ENCODE measurements at places on chromosomes 7 and 10.

GRCh38 chr10:18104223-18104872 is 35.9 kb upstream of the CACNB2 start:
- no peak for DNase-seq

- DNase-seq = no peak
Observed at GRCh38 chr7:12683678-12684585, 3.5 kb upstream of the ARL4A start.

- no peak for DNase-seq
Observed at GRCh38 chr10:72162978-72163377, 52.8 kb upstream of the ANAPC16 start.

DNA sequence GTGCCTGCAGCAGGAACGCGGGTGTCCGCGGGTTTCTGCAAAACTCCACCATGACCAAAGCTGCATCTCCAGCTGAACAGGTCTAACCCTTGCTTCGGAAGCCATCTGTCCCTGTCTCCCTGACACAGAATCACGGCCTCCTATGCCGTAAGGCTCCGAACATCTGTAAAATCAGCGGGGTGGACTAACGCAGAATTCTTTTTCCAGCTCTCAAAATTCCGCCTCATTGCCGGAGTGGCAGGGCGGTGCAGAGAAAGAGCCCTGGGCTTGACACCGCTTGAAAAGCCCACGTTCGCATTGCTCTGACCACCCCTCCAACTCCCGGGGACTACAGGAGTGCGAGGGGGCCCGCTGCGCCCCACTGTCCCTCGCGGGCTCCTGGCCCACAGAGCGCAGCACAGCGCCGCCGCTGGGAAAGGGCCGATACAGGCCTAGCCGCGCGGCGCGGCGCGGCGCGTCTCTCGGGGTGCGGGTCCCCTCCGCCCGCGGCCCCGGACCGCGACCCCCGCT is 409 bp downstream of the DNMBP start:
- DNase-seq = no peak

DNA sequence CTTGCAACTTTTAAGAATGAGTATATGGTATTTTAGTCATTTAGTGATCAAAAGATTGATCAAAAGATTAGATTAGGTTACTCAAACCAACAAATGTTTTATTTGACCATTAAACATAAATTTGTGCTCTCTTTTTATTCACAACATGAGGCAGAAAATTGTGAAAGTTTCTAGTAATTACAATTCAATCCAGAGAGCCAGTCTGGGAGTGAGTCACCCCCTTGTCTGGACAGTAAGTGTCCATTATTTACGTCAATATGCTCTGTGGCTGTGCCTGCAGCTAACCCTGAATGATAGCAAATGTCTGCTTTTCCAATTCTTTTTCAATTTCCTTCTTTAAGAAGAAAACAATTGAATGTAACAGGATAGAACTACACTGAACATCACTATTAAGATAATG is 27.9 kb downstream of the GNG11 start:
- DNase-seq = no peak

DNA sequence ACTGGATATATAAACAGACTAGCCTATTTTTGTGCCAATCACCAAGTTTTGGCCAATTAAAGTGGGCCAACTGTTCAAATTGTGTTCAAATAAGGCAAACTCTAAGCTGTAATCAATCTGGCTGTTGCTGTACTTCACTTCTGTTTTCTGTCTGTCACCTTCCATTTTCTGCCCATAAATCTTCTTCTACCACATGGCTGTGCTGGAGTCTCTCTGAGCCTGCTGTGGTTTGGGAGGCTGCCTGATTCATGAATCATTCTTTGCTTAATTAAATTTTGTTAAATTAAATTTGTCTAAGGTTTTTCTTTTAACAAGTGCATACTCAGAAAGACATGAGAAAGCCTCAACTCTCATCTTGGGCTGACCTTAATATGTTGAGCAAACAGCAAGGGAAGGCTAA is 172.6 kb upstream of the VIPR2 start:
- DNase-seq = no peak

DNA sequence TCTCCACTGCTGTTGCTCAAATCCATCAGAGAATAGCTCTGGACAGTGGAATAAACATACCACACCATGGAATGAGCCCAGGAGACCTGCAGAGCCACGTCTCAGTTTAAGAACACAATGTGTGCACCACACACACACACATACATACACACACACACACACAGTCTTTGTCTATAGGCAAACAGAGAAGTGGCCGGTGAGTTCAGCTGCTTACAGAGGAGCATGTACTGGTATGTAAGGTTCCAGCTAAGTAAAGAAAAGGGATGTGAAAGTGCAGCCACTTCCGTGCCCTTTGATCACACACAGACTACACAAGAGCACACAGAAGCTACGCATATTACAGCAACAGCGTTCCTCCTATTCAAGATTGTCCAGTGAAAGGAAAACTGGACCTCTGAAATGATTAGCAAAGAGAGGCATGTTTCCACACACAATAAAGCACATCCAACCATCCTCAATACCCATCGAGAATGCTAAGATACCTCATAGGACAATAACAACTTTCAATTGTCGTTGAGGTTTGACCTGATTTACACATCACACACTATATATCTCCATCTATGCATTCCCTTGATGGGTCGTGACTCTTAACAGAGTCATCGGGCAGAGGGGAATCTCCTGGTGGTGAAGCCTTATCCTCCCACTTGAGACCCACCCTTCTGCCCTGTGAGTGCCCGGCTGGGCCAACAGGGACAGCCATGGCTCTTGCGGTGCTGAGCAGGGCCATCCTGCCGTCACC is 23.6 kb downstream of the SLC35B4 start:
- DNase-seq = no peak

DNA sequence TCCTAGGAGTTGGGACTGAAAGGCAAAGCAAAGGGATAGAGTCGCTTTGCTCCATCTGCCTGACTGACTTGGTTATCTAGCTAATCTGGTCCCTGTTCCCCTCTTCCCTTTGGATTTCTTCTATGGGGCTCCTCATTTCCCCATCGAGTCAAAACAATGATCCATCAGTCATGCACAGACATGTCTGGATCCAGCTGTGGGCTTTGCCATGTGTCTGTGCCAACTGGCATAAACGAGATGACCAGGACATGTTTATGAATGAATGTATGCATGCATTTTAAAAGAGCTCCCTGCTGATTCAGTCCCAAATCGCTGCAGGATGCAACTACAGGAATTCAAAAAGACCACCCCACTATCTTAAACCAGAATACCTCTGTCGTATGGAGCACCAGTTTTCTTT is 122.0 kb downstream of the ARL4A start:
- no peak for DNase-seq

DNA sequence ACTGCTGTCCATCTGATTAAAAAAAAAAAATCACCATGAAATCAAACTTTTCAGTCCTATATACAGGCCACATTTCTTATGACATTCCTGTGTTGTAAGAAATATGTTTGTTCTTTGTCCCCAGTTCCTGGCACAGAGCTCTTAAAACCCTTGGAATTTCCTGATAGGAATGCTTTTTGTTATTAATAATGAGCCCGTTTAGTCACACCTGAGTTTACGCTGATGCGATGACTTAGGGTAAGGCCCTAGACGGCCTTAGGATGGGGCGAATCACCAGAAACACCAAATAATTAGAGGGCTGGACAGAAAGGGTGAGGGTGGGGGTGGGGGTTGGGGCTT is 17.5 kb downstream of the TSPAN15 start:
- DNase-seq = no peak

GRCh38 chr10:121781101-121781500 is 146.7 kb downstream of the ATE1 start:
- no peak for DNase-seq

DNA sequence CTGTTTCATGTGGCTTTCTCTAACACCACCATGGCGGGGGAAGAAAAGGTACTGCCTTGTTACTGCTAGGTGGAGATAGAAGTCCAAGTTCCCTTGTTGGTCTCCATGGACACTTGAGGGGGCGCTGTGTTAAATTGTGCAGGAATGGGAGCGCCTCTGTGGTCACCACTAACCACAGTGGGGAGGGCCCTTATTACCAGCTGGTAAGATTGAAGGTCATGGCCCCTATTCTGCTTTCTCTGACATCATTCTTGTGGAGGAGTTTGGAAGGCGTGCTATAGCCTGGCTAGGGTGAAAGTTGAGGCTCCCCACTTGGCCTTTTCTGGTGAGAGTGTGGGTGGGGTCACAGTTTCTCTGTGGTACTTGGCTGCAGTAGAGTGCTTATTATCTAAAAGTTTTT is 14.9 kb upstream of the MXI1 start:
- no peak for DNase-seq

DNA sequence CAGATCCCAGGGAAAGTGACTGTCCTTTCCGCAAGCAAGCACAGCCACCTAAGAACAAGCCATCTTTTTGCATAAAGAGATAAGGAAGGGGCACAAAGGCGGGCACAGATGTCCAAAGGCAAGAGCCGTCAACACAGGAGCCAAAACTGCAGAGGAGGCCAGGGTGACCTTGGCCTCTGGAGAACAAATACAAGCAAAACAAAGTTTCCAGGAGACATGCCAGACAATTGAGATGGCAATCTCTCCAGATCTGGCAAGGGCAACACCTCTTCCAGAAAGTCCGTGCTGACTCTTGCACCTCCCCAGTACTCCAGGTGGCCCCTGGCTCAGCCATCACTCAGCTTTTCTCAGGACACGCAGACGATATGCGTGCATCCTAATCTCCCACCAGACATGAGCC is 58.2 kb downstream of the TEX36 start:
- DNase-seq = no peak

DNA sequence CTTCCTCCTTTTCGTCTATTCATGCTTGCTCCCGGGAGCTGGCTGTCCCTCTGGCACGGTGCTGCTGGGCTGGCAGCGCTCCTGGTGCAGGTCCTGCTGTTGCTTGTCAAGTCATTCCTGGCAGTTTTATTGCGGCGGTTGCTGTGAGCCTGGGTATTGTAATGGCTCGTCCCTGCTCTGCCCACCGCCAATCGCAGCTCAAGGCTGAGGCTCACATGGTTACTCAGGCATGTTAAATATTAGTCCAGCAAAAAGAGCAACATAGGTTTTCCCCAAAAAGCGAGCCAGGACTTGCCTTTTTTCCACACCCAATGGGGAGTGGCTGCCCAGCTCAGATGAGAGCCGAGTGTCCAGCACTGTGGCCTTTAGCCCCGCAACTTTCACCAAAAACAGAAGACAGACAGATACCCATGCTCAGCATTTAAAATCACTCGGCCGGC is 492.9 kb upstream of the FOXK1 start:
- no peak for DNase-seq

- no peak for DNase-seq
Observed at GRCh38 chr10:103855424-103855823, at the start of gene SH3PXD2A. TSS of gene SH3PXD2A (minus strand) at chr10:103855576. CDS start at chr10:103855266, 310 bp downstream.

DNA sequence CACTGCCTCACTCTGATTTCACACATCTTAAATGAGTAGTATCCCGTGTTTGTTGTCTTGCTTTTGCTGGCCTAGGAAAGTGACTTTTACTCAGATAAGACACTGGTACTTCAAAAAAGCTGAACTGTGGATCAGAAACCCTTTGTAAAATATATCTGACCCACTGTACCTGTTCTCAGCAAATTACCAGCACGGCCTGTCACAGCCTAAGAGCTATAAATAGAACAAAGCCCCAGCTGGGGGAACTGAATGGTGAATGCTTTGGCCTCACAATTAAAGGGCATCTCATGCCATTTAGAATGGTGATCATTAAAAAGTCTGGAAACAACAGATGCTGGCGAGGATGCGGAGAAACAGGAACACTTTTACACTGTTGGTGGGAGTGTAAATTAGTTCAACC is 76.1 kb downstream of the CREB3L2 start:
- no peak for DNase-seq

DNA sequence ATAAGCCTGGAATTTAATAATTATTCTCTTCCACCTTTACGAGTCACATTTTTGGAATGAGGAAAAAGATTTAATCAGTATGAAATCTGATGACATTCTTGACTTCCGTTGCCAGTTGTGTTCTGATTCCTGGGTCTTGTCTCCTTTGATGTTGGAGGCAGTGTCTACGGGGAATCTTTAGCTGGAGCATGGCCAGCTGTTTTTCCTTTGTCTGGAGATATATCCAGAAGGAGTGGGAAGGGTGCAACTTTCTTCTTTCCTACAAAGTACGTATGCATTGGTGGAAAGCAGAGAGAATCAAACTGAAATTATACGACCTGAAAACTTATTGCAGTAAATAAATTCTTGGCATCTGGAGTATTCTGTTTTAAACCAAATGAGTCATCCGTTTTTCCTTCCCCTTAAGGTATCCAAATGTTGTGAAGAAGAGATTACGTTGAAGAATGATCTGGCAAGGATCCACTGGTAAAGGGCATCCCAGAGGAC is 6.9 kb upstream of the GNG11 start:
- DNase-seq = no peak

GRCh38 chr7:131124001-131124629 is 203.6 kb upstream of the MKLN1 start:
- no peak for DNase-seq

GRCh38 chr10:1180836-1181235 is 124.7 kb downstream of the WDR37 start:
- DNase-seq = no peak

- no peak for DNase-seq
Observed at GRCh38 chr10:60387531-60387930, 2.1 kb downstream of the ANK3 start.

- DNase-seq = no peak
Observed at GRCh38 chr10:47152861-47153349, 147.1 kb upstream of the GDF10 start.

DNA sequence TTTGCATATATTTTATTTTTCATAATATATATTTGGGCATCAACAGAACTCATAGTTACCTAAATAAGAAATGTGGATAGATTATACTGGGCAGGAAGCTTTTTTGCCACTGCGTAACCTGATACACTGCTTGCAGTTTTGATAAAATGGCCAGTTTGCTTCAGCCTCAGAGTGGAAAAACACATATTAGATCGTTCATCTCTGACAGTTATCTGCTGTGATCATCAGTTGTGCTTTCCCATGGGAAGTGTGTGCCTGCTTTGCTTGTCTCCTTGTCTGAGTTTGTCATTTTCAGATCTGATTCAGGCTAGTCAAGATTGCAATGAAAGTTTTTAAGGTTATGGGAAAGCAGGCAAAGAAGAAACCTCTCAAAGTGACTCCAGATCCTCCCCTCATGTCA is 54.0 kb downstream of the ADAM12 start:
- DNase-seq = no peak

- no peak for DNase-seq
Observed at GRCh38 chr7:46007990-46008643, 87.0 kb upstream of the IGFBP3 start.

DNA sequence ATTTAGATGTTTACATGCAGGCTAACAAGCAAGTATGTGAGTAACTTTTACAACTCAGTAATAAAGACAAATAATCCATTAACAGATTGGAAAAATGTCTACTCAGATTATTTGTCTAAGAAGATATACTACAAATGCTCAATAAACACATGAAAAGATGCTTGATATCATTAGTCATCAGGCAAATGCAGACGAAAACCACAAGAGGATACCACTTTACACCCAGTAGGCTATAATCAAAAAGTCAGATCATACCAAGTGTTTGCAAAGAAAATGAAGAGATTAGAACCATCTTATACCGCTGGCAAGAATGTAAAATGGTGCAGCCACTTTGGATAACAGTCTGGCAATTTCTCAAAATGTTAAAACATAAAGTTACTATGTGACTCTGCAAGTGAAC is 84.1 kb downstream of the MALSU1 start:
- no peak for DNase-seq
